ENCODE measurements at places on chromosomes 7 and 10.
A peak's percentile ranks its signal among the peaks of the same experiment; 100 is the strongest.

- DNase-seq, result no peak
These were observed 193.8 kb upstream of the CCDC6 start for GRCh38 chr10:60099998-60100747.

DNA sequence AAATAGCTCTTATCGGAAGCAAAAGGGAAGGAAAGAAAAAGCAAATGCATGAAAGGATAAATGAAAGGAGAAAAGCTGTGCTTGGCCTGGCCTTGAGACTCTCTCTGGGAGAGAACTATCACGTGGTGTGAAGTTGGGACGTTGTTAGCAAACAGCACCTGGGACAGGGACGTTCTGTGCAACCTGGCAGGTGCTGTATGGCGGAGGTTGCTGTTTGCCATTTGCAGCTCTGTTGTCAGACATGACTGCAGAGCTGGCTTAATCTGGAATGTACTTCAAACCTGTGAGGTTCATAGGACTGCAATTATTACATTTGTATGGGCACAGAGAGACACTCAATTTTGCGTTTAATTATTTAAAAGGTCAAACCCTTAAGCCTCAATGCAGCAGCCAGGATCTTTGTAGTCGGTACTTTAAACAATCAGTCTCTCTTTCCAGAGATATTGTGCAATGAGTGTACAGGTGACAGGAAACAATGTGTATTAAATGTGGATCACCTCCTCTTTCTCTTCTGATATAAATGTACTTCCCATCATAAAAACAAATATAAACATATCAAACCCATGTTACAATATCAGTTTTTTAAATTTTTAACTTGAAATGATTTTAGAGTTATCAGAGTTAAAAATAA lies 800.5 kb upstream of the KCND2 start:
- DNase-seq, result no peak

- DNase-seq, result no peak
These were observed 50.7 kb downstream of the AKR1D1 start for GRCh38 chr7:138126928-138127327.

- peak; percentile 70 for DNase-seq
These were observed 133.6 kb downstream of the ZMIZ1 start for GRCh38 chr10:79202188-79203013.

DNA sequence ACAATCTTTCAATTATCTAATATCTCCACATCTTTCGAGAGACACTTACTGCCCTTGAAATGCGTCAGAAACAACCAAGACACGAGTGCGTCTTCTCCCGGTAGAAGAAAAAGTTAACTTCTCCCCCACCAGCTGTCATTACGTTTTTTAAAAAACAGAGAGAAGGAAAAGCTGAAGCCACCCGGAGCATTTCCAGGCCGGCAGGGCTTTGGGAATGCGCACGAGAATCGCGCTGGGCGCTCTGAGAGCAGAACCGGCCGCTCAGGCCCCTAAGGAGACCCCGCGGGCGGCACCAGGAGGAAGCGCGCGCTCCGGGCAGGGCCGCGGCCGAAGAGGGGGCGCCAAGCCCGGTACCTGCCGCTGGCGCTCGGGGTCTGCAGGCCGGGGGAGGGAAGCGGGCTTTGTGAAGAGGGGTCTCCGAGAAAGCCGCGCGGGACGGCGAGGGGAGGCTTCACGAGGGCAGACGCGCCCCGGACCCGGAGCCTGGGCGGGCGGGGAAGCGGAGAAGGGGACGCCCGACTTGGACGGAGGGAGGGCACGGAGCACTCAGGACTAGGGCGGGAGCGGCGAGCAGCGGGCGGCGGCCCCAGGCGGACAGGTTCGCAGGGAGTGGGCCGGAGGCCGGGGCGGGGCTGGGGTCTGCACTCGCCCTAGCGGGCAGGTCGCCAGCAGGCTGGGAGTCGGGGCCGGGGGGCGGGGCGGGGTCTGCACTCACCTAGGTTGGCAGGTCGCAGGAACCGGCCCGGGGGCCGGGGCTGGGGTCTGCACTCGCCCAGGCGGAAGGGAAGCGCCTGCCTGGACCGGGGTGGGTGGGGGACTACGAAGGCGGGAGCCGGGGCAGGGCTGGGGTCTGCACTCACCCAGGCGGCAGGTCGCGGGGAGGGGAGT lies 932 bp downstream of the ESYT2 start:
- no peak for DNase-seq

GRCh38 chr7:55163733-55164132 lies 144.9 kb downstream of the EGFR start:
- DNase-seq, result no peak

DNA sequence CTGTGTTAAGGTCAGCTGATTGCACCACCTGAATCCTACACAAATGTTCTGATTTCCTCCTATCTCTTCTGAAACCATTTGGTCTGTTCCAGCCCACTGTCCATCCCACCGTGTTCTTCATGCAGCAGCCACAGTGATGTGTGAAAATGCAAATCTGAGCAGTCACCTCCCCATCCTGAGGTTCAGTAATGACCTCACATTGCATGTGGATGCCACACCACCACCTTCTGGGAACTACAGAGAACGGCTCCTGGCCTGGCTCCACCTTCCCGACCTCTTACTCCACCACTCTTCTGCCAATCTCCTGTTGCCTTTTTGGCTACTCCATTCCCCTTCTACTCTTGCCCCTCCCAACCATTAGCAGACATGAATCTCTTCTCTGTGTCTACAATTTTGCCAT lies 244.4 kb downstream of the TNS3 start:
- peak; percentile 14 for DNase-seq

- no peak for DNase-seq
These were observed 162.6 kb downstream of the MTERF1 start for GRCh38 chr7:91717681-91718470.
